Kidney capillary endothelial cell (primary cell): ENCODE measurements at places on chromosomes 3 and 15.
A peak's percentile ranks its signal among the peaks of the same experiment; 100 is the strongest.

GRCh38 chr3:23183731-23184130 is 19.4 kb upstream of the UBE2E2 start:
- DNase-seq, result no peak

- peak; percentile 42 for DNase-seq
These were observed 18.8 kb upstream of the IQSEC1 start for GRCh38 chr3:13091898-13092611.

- peak; percentile 51 for DNase-seq
These were observed 276.6 kb downstream of the RPLP1 start for GRCh38 chr15:69729167-69729748.

DNA sequence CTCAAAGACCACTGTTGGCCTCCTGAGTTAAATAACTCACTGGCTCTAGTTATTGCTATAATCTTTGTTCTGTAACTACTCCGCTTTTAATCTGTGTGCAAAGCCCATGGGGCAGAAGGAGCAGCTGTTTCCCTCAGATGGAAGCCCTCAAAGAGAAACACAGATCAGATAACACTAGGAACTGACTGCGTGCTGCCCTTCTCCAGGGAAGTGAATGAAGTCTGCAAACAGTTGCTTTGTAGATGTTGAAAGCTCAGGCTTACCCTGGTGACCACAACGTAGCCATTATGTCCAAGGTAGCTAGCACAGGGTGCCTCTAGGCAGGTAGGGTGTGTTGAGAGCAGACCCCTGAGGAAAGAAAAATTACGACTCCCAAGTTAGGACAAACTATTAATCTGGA is 152.3 kb upstream of the STAC start:
- no peak for DNase-seq

DNA sequence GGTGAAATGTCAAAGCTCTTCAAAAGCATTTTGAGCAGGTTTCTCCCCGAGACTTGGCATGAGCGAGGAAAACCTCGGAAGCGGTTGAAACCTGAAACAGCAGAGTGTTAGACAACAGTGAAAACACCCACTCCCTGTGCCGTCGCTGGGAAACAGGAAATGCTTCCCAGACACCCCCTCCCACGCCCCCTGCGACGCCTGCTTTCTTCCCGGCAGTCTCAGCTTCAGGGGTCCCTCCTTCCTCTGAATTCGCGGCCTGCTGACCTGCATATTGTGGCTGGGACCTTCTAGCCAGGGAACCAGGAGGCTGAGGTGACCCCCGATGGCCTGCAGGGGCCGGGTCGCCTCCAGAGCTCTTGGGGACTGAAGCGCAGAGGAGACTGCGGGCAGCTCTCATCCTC is 250.6 kb upstream of the LYSMD4 start:
- DNase-seq, result peak; percentile 38

DNA sequence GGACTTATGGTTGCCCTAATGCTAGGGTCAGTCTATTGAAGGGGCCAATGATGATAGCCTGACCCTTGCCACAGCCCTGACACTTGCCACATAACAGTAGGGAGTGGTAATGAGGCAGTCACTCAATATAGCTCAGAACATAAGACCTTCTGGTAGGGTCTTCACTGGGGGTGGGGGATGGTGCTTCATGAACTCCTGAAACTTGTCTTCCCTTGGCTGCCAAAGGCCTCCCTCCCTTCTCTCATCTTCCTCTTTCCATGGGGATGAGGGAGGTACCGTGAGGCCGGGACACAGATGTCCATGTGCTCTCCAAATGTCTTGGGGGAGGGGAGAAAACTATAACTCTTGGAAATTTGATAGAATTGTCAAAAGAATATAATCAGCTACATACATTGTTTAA is 21.1 kb upstream of the THSD4 start:
- no peak for DNase-seq

GRCh38 chr3:72818092-72818773 is 30.0 kb downstream of the SHQ1 start:
- DNase-seq, result peak; percentile 48

GRCh38 chr15:39403640-39404117 is 177.2 kb upstream of the THBS1 start:
- no peak for DNase-seq

DNA sequence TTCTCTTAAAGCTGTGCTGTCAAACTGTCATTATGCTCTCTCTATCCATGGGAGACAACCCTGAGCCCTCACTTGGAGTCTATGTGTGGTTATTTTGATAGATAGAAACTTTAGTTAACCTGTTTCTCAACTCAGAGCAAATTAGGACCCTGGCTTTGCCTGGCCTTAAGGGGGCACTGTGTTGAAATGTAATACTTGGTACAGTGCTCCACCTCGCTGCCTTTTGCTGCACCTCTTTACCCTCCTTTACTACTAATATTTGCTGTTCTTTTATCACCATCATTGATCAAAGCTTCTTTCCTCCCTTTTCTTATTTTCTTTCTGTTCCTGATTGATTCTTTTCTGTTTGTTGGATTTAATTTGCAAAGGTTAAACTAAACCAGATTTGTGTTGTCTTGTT is 34.3 kb downstream of the STT3B start:
- DNase-seq, result no peak

GRCh38 chr3:163957072-163957471 is 1121.2 kb downstream of the SI start:
- no peak for DNase-seq

GRCh38 chr3:39383045-39383880 is at the start of gene SLC25A38:
TSS of gene SLC25A38 (plus strand) at chr3:39383370. CDS start at chr3:39383725, 355 bp downstream.
- DNase-seq, result peak; percentile 73

- no peak for DNase-seq
These were observed 11.5 kb upstream of the SHF start for GRCh38 chr15:45199136-45199810.

DNA sequence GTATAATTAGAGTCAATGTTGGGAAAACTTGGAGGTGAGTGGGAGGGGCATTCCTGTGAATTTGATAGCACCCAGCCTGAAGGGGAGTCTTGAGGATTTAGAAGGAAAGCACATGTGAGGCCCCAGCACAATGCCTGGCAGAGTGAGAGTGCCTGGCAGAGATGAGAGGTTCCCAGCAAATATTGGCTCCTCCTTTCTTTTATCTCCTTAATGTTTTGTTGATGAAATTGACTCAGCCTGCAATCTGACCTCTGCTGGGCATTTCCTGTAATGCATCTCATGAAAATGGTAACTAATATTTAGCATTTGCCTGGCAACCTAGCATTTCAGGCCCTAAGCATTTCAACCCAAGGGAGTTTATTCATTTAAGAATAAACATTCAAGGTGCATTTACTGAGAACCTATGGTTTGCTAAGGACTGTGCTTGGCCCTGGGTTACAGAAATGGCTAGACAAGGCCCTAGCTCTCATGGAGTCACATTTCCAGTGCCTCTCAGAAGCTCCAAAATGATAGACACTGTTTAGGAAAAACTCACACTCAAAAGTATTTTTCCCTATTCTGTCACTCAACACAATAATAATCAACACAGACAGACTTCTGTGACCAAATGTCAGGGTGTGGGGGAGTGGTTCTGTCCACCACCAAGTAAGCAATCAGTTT is 19.0 kb downstream of the PDHB start:
- peak; percentile 60 for DNase-seq

GRCh38 chr15:90138071-90138833 is 36.0 kb upstream of the IDH2 start:
- no peak for DNase-seq

DNA sequence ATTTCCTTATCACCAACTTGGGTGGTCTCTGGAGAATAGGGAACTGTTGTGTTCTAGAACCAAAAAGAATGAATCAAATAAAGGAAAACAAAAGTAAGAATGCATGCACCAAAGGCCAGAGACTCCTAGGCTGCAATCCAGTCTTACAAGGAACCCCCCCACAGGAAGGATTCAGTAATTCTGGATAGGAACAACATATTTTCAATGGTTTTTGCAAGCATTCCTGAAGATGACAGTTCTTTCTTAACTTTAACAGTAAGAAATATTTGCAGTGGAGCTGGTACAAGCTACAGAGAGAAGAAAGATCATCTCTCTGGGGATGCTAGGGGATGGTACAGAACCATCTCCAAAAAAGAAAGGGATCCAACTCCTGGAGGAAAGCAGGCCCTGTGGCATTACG is 116.2 kb upstream of the CHRM5 start:
- no peak for DNase-seq

DNA sequence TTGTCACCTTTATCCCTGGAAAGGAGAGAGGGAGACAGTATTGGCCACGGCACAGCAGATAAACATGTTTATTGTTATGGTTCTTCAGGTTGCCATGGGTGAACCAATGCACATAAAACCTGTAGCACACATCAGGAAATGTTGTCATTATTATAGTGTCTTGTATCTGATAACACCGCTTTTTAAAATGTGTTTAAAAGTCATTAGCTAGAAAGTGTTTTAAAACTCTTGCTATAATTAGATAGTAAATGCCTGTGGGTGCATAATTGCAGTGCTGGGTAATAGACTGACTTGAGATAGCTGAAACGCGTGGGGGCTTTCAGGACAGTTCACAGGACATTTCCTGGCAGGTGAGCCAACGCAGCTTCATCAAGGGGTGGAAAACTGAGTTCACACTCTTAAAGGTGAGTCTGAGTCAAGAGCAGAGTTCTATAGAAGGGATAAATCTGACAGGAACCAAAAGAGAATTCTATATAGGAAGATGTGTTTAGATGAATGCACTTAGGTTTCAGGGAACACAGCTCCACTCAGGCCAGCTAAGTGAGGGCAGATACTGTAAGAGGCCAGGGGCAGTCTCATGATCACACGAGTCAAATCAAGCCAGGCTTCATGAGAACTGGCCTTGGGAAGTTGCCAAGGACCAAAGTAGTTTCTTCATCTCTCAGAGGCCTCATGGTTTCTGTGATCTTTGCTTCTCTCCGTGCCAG is 35.6 kb upstream of the PPP4R2 start:
- DNase-seq, result no peak

DNA sequence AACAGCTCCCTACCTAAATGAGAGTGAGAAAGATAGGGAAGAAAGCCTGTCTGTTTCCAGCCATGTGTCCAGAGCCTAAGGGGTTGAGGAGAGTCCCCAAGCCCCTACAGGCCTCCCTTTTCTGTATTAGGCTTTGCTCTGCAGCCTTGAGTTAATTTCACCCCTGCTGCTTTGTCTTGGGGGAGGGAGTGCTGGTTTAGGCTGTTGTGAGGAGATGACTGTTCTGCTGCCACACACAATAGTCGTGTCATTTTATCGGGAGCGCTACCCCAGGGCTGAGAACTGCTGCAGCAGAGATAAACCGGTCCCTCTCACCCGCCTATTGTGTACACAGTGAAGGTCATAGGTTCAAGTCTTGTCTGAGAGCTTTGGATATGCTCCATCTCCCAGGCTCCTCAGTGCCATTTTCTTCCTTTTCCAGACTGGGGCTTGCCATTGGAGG is 1.4 kb downstream of the ZNF609 start:
- peak; percentile 36 for DNase-seq

GRCh38 chr3:139893267-139893962 is 41.6 kb upstream of the CLSTN2 start:
- no peak for DNase-seq

- DNase-seq, result peak; percentile 77
These were observed 47.3 kb downstream of the ITGA11 start for GRCh38 chr15:68384451-68385239.

DNA sequence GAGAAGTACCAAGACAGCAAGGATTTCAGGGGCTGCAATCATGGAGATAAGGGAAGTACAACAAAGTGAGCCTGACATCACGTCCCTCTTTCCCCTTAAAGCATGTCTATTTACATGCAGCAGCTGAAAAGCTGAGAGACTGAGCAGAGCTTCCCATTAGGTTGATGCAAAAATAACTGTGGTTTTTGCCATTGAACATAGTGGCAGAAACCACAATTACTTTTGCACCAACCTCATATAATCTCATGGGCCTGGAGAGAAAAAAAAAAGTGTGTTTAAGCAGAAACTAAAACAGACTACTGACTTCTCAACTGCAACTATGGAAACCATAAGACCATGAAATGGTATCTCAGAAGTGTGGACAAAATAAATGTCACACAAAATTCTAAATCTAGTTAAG is 48.3 kb downstream of the CCDC12 start:
- DNase-seq, result no peak

DNA sequence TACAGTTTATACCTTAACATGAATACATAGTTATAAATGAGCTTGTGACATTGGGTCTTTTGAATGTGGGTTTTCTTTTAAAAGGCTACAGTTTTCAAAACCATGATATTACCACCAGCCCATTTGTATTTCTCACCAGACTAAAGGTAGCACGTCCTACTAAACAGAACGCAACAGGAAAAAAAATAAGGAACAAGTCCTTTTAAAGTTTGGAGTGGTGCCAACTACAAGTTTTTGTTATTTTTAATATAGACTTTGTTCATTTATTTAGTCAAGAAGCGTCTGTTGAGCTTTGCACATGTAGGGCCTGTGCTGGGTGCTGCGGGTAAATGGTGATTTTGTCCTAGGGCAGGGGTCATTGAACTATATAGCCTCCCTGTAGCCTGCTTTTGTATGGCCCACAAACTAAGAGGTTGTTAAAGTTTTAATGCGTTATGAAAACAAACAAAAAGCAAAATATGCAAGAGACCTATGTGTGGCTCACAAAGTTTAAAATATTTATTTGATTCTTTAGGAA is 164.4 kb downstream of the GHSR start:
- DNase-seq, result no peak

- DNase-seq, result no peak
These were observed 73.3 kb downstream of the NSMCE3 start for GRCh38 chr15:29196290-29196689.

GRCh38 chr15:85580879-85581278 is 200.5 kb downstream of the AKAP13 start:
- peak; percentile 68 for DNase-seq

DNA sequence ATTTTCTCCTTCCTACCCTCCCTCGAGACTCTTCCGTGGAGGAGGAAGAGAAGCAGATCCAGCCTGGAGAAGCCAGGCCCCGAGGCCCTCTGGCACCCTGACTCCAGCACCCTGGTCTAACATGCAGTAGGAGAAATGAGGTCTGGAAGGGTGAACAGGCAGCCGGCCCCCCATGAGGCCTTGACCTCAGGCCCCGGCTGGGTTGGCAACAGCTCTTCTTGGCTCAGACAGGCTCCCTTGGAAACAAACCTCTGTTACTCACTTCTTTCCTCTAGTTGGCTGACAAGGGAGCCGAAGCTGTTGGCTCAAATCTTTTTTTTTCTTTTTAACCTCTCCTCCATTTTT is 73.4 kb downstream of the CPN2 start:
- no peak for DNase-seq

DNA sequence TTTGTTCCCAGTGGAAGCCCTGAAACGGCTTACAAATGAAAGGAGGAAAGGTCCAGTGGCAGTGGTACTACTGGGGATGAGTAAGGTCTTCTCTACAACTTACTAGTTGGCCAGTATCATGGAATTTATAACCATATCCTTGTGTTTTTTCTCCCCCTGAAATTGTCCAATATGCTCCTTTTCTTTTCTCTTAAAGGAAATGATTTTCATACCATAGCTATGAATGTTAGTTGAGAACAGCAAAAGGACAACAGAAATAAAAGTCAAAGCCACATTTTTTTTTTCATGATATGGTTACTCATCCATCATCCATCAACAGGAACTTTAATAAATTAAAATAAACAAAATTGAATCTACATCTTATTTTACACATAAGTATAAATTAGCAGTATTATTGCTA is 450.4 kb downstream of the MFSD1 start:
- no peak for DNase-seq
